ENCODE measurements at places on chromosomes 2 and 18.
A peak's percentile ranks its signal among the peaks of the same experiment; 100 is the strongest.

DNA sequence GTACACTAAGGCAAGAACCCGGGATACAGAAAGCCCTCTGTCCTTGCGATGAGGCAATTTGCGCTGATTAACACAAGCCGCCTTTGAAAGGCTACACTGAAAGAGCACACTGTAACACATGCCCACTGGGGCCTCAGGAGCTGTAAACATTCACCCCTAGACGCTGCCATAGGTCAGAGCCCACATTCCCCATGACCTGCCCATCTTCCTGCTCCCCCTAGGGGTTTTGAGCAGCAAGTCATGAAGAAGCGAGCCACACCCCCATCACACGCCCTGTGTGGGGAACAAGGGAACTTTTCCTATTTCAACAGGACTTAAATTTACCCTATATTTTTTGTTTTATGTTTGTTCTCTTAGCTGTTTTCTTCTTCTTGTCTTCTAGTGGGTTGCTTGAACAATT is 47.8 kb upstream of the SLC4A10 start:
- DNase-seq: peak; percentile 30

- no peak for DNase-seq
Observed at GRCh38 chr2:39300044-39300978, 56.5 kb upstream of the CDKL4 start.

DNA sequence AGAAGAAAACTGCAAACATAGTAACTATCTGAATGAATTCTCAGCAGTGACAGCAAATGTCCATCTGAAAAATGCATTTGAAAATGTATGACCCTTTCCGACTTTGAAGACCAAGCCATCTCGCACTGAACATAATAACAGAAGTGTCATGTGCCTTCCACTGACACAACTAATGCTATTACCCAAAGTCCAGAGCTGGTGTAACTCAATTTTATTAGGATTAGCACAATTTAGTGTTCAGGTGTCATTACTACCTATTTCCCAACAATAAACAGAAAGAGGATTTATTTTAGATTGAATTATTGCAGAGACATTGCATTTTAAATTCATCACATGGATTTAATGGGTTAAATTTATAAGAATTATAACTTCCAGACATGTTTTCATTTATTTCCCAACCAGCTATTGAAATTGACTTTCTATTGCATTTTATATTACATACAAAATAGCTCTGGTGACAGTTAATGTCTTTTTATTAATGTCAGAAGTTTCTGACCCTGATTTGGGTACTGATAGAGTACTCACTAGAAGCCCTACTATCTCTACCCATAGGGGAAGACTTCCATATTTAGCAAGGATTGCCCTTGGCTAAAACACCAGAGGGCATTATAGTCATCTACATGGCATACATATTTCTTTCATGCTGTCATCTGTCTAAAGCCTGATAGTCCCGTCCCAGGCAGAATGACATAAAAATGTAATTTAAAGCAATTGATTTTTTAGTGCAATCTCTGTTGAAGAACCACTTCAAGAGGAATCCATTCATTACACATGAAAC is 7.0 kb upstream of the STK39 start:
- DNase-seq: no peak

DNA sequence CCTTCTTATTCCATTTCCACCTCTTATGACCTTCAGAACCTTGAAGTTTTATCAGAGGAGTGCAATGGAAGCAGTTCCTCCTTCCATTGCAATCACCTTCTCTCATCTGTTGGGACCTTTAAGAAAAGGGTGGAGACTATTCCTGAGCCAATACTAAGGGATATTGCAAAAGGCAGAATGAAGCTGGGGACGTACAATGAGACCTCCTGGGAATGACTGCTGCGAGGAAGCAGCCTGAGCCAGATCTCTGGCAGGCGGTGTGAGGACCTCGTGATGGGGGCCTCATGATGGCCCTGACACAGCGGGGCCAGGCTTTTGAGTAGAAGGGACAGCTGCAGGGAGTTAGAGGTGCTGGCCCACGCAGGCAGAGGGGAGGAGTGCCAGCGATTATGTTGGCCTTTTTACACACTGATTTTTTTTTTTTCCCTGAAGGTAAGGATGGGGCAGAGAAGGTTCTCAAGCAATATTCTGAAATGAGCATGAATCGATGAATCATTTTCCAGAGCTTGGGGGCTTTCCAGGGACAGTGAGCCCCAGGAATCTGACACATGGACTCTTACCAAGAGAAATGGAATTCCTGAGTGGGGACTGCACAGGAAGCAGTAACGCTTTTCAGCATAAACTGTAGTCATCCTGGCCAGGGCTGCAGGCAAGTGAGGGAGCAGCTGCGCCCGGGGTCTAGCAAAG is 40.0 kb upstream of the LAPTM4A start:
- DNase-seq: no peak

GRCh38 chr18:34818064-34818463 is 108.0 kb downstream of the DTNA start:
- DNase-seq: no peak

DNA sequence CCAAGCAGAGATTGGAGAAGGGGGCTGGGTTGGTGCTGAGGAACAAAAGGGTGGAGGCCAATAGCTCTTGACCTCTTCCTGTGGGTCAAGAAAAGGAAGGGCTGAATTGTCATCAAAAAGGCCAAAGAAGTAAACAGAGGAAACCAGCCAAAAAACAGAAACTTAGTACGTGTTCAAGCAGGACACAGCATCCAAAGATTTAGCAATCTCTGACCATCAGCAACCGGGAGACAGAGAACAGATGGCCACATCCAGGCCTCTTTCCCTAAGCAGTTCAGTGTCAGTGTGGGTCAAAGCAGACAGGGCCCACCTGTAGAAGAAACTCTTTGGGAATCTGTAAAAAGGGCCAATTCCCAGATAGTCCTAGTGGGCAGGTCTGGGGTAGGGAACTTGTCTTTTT is 2.9 kb downstream of the DNPEP start:
- DNase-seq: no peak

DNA sequence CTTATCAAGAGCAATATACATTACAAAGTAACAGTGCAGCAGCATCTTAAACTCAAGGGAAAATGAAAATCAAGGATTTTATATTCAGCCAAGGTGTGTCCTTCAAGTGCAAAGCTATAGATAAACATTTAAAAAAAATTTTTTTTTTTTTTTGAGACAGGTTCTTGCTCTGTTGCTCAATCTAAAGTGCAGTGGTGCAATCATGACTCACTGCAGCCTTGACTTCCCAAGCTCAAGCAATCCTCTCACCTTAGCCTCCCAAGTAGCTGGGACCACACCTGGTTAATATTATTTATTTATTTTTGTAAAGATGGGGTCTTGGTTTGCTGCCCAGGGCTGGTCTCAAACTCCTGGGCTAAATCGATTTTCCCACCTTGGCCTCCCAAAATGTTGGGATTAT is 9.0 kb downstream of the CDKL4 start:
- no peak for DNase-seq

- DNase-seq: no peak
Observed at GRCh38 chr18:49017813-49018553, 67.2 kb upstream of the SMAD7 start.

- DNase-seq: no peak
Observed at GRCh38 chr2:85265304-85265703, 62.5 kb downstream of the TGOLN2 start.

GRCh38 chr2:160465406-160465805 is 28.2 kb downstream of the RBMS1 start:
- no peak for DNase-seq

GRCh38 chr2:70855667-70856066 is 20.1 kb upstream of the CD207 start:
- DNase-seq: no peak
